ENCODE measurements at places on chromosomes 7 and 10.

DNA sequence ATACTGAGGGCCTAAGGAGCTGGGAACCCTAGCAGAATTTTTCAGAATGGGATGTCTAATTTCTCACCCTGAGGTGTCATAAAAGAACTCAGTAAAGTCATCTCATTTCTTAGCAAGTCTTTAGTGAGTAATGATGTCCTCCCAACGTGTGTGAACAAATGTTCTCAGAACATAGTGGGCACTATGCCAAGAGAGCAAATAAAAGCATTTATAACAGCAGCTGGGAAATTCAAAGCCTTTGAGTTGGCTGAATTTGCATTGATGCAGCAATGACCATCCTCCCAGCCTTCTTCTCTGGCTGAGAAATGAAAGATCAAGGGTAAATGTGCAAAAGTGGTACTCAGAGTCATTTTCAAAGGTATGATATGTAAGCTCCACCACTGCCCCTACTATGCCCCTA, 109.4 kb downstream of the FAM107B start:
- no peak for DNase-seq

- no peak for DNase-seq
These were observed 496.9 kb upstream of the CELF2 start for GRCh38 chr10:10520491-10521385.

- no peak for DNase-seq
These were observed 30.9 kb downstream of the AGR3 start for GRCh38 chr7:16850614-16851466.

DNA sequence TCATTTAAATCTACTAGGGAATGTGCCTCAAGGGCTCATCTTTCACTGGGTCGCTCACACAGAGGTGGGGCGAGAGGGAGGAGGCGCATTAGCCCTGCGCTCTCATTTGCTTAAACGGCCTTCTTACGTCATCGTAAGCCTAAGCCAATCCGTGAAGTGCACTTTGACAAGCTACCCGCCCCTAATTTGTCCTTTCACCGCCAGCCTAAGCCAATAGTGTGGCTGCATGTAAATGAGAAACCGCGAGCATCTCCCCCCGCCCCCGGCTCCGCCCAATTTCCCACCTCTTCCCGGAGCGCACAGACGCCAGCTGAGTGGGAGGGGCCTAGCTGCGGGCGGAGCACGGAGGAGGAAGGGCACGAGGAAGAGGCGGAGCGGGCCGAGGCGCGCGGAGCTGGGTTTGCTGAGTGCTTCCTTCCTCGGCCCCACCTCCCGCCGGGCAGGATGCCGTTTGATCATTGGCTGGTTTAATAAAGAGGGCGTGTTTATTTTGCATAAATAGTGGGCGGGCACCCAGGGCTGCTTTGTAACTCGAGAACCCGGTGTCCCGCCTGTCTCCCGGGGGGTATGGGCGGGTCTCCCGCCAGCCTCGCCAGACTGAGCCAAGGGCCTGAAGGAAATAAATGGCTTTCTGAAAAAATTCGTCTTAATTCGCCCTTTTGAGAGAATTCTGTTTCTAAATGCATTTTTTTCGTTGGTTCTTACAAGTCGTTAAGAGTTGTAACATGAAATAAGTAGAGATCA, 289.6 kb upstream of the NFE2L3 start:
- DNase-seq: peak; percentile 100

GRCh38 chr7:27678617-27679260, 16.1 kb upstream of the HIBADH start:
- no peak for DNase-seq

DNA sequence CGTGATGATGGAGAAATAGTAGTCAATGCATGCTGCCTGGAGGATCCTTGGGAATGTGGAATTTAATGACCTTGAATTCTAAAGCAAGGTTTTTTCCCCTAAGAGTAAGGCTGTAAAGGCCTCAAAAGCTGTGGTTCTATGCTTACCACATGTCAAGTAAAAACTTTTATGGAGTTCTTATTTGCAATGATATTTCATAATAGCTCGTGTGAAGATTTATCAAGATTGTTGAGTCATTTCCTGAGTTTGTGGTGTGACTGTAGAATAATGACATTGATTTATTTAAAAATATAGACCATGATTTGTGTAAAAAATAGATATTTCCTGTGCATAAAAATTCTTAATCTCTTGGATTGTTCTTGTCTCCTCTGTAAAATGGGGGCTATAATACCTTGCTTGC, 67.5 kb upstream of the SORCS1 start:
- no peak for DNase-seq

DNA sequence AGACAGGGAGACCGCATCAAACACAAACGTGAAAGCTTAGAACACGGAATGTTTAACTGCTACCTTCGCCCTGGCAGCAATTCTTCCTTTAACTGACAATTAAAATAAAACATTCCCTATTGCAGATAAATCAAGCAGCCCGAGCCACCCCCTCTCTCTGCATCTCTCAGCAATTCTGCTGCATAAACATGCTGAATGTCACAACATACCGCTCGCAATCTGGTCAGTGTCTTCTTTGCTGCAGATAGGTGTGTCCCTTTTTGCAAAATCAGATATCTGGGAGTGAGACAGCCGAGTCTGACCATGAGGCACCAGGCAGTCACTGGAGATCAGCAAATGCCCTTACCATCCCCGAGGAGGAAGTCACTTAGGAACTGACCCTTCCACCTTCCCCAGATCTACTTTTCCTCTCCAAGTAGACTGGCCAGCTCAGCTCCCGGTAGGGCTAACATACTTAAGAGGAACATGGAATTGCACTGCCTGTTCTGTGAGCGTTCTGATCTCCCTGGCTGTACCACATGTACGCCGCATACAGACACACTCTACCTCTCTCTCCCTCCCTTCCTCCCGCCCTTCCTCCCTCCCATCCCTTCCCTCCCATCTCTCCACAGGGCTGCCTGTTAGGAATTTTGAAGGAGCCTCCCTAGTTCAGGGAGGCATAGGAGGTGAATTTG, at the start of gene FRMD4A:
FRMD4A (minus strand) TSS at position 537 of the 674 bp plus-strand sequence.
- no peak for DNase-seq

GRCh38 chr10:128268015-128268722, 141.9 kb upstream of the MKI67 start:
- DNase-seq: no peak

DNA sequence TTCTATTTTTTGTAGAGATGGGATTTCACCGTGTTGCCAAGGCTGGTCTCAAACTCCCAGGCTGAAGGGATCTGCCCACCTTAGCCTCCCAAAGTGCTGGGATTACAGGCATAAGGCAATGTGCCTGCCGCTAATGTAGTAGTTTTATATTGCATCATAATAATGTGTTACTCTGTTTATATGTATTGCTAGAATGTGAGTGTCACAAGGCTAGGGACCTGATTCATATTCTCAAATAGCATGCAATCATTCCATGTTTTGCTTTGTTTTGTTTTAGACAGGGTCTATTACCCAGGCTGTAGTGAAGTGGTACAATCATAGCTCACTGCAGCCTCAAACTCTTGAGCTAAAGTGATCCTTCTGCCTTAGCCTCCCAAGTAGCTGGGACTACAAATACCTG, 13.5 kb downstream of the CCL26 start:
- peak; percentile 22 for DNase-seq

DNA sequence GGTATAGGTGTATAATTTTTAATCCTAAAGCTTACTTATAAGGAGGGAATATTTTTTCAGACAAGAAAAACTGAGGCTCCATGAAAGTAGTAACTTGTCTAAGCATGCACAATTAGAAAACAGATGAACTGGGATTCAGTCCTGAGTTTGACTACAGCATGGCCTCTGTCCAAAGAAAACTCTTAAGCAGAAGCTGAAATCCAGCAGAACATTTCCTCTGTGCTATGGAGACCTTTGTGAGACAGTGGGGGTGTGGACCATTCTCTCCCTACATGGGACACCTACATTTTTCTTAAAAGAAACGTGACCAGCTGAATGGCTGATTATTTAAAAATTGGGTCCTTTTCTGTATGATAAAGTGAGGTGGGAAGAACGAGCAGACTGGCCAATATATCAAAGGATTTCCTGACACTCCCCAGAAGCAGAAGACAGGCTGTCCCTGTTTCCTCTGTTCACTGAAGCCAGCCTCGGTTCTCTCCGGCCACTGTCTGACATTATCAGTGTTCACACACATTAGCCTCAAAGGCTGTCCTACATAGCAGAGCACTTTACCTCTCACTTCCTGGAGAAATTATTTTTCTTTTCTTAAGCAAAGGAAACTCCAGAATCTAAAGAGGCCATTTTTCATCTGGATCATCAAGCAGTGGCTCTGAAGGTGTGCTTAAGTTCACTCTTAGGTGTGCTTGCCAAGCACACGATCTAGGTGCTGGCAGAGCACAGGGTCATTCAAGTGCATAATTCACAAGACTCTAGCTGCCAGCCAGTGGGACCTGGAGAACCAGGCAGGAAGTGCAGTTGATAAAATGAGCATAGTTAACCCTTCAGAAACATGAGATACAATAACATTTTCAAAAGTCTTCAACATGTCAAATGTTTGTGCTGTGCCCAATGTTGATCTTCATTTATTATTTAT, 40.4 kb upstream of the KIAA1217 start:
- peak; percentile 27 for DNase-seq

DNA sequence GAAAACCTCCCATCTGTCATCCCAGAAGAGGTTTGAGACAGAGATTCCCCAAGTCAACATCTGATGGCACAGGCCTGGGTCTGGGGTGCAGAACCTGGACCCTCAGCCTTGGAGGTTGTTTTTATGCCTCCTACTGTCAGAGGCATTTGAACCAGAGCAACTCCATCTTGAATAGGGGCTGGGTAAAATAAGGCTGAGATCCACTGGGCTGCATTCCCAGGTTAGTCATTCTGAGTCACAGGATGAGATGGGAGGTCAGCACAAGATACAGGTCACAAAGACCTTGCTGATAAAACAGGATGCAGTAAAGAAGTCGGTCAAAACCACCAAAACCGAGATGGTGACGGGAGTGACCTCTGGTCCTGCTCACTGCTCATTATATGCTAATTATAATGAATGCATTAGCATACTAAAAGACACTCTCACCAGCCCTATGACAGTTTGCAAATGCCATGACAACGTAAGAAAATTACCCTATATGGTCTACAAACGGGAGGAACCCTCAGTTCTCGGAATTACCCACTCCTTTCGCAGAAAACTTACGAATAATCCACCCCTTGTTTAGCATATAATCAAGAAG, 92.0 kb downstream of the ITGA8 start:
- no peak for DNase-seq

DNA sequence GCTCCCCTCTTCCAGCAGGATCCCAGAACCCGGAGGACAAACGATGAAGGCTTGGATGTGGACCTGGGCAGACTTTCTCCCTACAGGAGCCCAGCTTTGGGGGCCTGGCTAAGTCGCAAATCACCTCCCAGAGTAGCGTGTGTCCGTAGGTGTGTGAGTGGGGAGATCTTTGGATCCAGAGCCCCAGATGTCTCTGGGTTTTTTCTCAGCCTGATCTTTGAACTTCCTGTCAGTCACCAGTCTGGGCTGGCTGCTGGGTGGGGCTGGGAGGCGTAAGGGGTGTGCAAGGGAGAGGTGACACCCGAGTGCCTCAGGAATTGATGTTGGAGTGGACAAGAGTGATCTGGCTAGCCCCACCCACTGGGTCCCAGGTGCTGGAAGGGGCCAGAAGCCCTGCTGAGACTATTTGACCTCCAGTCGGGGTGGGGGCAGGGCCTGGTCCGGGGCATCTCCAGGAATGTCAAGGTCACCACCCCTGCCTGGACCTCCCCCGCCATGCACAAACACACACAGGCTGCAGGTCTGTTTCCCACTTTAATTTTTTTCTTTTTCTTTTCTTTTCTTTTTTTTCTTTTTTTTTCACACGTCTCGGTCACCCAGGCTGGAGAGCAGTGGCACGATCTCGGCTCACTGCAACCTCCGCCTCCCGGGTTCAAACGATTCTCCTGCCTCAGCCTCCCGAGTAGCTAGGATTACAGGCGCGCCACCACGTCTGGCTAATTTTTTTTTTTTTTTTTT, at the start of gene MOGAT3:
MOGAT3 (minus strand) TSS at position 175 of the 738 bp plus-strand sequence. CDS start 182 bp downstream, outside the sequence.
- DNase-seq: no peak

DNA sequence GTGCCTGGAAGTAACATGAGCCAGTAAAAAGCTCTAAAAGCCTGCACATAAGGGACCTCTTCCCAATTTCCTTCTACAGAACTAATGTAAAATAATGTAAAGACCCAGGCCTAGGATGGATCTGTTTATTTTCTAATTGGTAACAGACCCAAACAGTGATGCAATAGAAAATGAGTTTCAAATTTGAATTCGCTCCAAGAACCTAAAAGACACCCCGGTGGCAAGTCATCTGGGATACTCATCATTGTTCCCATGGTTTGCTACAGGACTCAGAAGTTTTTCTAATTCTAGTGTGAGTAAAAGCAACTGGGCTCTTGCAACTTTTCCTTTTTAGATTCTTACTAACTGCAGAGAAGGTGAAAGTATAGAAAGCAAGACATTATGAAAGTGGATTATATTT, 271.3 kb upstream of the CACNA2D1 start:
- no peak for DNase-seq

DNA sequence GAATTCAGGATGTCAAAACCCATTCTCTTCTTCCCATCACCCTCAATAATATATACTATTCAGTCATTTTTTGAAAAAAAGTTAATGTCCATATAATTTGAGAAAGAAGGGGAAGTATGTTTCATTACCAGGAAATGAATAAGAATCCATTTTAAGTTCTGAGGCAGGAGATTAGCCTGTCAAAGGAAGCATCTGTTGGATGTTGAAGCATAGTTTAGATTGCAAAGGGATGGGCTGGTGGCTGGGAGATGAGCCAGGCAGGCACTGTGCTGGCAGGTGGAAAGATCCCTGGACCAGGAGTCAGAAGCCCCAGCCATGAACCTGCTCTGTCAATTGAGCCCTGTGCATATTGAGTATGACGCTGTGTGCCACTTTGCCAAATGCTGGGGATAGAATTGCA, 48.4 kb upstream of the CRTAC1 start:
- no peak for DNase-seq

GRCh38 chr7:110595694-110596093, 495.2 kb upstream of the LRRN3 start:
- no peak for DNase-seq

DNA sequence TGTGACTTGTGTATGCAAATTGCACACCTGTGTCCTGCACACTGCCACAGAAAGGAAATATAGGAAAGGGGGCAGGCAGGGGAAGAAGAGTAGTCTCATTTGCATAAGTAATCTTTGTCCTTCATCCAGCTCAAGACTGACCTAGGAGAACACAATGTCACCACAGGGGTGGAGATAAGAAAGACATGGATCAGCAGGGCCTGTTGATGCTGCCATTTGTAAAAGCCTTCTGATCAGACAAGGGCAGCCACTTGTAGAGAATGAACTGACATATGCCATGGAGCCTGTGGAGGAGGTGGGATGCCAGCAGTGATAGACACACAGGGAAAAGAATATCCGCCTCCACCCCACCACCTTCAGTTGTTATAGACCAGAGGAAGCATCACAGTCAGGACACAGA, 528.9 kb downstream of the HTR7 start:
- DNase-seq: no peak

GRCh38 chr7:74173491-74173865, 678 bp upstream of the EIF4H start:
- DNase-seq: no peak

GRCh38 chr7:50791938-50792341, 9.2 kb upstream of the GRB10 start:
- peak; percentile 63 for DNase-seq

DNA sequence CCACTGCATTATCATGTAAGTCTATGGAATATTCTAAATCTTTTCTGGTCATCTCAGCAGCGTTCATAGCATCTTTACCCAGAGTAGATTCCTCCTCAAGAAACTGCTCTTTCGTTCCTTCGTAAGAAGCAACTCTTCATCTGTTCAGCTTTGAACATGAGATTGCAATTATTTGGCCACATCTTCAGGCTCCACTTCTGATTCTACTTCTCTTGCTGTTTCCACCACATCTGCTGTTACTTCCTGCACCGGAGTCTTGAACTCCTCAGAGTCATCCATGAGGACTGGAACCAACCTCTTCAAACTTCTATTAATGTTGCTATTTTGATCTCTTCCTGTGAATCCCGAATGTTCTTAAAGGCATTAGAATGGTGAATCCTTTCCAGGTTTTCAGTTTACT, 12.7 kb downstream of the CHST12 start:
- DNase-seq: no peak

Data from fibroblast of the aortic adventitia (primary cell).